Right renal pelvis (tissue), 4 donors: ENCODE measurements at places on chromosomes 16 and 17. TPM values are rescaled to one million over a fixed set of nuclear protein-coding genes. Genes with fewer than 3 reads are reported as not detected.
A peak's percentile ranks its signal among the peaks of the same experiment; 100 is the strongest.

Gene SYNGR3
- 2.6 TPM for polyA plus RNA-seq

GRCh38 chr17:63701868-63702720 lies 2.2 kb upstream of the LIMD2 start:
- DNase-seq = no peak

DNA sequence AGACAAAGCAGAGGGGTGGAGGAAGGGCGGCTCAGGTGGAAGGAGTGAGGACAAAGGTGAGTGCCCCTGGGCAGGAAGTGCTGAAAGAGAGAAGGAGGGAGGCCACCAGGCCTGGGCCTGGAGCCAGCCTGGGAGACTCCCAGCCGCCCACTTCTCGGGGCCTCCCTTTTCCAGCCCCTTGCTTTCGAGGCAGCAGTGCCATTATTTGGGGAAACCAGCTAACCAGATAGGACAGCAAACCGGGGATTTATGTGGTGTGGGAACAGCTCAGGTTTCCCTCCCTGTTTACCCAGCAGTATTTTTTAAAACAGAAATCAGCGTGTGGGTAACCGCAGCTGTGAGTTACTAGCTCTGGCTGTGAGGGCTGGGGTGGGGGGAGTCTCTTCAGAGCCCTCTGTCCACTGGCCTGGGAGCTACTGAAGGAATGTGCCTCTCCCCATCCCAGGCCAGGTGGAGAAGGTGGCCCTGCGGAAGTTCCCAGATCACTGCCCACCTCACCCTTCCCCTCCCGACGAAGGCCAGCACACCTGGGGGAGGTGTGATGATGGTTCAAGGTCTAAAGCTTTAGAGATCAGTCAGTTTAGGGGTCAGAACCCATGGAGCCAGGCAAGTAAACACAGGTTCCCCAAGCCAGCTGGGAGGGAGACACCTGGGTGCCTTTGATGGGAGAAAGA lies 8.4 kb upstream of the MEOX1 start:
- DNase-seq = no peak

DNA sequence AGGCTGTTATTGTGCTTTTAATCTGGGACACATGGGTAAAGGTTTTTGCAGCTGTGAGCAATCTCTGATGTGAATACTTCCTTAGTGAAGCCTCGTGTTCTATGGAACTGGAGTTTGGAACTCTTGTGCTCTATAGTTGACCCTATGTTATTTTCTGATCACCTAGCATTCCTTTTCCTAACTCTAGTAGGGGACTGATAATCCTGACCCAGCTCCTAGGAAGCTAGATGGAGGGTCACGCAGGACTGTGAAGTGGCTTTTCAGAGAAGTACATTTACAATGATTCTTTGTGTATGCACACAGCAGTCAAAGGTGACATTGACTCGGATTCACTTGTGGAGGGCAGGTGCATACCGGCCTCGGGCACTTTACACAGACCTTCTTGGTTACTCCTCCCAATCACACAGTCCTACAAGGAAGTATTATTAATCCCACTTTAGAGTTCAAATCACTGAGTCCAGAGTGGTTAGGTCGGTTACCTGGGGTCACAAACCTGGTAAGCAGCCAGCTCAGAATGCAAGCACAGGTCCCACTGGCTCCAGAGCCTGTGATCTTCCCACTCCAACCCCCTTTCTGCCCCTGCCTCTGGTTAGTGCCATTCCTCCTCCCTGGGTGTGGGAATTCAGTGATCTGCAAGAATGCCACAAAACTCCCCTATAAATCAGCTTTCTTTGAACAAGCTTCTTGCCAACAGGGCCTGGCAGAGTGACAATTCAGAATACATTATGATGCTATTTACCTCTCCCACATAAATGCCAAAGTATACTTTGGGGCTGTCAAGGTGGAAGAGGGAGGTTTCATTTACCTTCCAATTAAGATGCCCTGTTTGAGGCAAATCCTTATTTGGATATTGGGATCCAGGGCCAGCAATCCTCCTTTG lies 7.1 kb downstream of the CHD9NB start:
- no peak for DNase-seq

- peak; percentile 40 for DNase-seq
Observed at GRCh38 chr17:33328129-33328528, 35.0 kb upstream of the ASIC2 start.

DNA sequence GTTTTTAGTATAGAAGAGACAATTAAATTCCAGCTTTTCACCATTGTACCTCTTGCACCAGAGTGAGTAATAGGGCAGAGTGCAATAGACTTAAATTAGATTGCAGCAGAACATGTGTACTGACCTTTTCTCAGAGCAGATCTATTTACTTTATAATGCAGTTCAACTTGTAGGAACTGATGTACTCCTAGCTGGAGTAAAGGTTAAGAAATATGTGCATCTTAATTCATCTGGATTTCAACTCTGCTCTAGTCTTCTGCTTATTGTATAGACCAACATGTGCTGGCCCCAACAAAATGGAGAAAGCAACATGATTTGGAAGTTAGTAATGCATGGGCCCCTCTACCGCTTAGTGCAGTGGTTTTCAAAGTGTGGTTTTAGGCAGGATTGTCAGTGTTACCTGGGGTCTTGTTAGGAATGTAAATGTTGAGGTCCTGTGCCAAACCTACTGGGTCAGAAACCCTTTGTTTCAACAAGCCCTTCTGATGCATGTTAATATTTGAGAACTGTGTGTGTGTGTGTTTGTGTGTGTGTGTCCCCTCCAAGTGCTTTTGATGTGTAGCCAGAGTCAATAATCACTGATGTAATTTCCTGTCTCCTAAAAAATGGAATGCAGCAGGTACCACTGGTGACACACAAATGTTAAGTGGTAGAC lies 138.6 kb downstream of the TOX3 start:
- DNase-seq = no peak
